Cerebellar cortex (tissue), 1 donor: ENCODE measurements at places on chromosomes 12 and 14.

DNA sequence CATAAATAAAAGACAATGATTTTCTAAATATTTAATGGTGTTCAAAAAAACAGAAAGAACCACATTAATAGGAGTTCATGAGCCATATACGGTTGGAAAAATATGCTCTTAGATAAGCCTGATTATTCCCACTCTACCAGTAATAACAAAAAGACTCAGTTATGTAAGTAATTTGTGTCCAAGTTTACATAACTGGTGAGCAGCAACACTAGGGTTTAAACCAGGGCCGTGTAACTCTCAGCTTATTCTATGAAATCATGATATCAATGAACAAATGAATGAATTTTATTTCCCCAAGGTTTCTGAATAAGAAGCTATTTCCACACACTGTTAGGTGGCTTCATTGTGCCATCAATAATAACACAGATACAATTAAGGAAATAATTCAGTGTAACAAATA lies 98.3 kb downstream of the GARIN6 start:
- DNase-seq = peak; percentile 51

GRCh38 chr12:115088328-115088994 lies 404.5 kb upstream of the TBX3 start:
- no peak for DNase-seq

DNA sequence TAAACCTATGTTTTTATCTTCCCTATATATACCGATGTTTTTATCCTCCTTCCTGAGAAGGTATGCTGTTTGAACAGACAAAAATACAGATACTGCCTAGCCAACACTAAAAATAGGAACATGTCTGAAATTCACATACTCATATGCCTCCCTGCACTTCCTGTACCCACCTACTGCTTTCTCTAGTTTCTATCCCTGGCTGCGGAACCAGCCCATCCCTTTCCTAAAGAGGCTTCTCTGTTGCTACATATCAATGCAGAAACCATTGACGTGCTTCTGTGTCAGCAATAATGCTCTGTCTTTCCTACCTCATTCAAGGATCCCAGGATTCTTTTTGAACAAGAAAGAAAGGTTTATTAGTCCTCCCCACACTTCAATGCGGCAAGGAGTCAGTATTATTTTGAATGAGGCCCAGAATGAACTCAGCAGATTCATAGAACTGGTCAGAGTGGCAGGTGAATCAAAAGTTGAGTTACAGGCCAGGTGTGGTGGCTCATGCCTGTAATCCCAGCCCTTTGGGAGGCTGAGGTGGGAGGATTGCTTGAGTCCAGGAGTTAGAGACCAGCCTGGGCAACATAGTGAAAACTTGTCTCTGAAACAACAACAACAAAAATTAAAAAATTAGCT lies 67.8 kb upstream of the NAP1L1 start:
- DNase-seq = no peak

GRCh38 chr14:98949051-98949450 lies 322.9 kb downstream of the BCL11B start:
- peak; percentile 5 for DNase-seq

DNA sequence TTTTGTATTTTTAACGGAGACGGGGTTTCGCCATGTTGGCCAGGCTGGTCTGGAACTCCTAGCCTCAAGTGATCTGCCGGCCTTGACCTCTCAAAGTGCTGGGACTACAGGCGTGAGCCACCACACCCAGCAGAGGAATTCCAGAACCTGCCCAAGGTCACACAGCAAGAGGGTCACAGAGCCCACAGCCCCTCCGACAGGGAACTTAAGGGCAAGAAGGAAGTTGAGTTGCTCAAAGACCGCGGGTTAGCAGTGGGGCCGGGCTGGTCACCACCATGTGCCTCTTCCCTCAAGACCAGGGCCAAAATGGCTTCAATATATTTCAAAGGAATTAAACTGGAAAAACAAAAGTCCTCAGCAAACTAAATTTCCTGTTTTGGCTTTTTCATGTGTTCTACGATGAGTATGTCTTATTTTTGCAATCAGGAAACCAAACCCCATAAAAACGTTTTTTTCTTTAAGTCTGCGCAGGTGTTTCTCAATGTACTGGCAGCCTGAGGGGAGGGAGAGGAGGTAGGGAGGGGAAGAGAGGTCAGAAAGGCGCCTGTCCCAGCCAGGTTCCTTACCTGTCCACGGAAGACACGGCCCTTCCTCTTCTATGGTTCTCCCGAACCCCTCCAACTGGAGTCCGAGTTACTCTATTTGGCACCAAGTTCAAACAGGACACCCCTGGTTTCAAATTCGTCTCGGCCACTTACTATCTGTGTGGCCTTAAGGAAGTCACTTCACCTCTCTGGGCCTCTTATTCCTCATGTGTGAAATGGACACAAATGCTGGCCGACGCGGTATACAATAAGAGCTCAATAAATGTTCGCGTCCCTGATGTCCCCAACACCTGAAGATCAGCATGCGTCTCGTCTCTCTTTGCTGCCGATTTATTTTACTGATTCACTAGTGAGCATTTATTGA lies 778 bp downstream of the SLC8B1 start:
- no peak for DNase-seq

- DNase-seq = no peak
Measured at GRCh38 chr12:70101064-70101463, 142.2 kb upstream of the CNOT2 start.

DNA sequence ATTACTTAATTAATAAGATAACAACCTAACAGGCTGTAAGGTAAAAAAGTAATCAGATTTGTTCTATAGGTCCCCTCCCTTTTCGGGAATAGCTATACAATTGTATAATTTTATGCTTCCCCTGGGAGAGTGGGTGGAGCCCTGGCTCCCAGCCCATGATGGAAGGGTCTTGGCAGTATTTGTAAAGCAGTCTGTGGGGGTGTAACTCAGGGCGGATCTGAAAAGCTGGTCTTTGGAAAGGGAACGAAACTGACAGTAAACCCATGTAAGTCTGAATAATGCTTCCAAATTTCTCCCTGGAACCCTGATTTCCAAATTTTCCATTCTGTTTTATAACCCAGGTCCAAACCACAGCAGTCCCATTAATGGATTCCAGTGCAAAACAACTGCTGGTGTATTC lies 110.4 kb downstream of the DAD1 start:
- DNase-seq = peak; percentile 56

DNA sequence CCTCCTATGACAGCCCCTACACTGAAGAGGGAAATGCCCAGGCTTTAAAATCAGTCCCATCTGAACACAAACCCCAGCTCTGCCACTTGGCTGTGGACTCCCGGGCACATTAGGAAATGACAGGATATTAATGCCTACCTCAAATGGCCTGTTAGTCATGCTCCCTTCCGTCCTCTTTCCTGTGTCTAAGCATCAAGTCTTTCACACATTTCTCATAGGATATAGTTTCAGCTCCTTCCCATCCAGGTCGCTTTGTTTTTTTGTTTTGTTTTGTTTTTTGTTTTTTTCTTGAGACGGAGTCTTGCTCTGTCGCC lies 16.1 kb downstream of the PLEK2 start:
- DNase-seq = no peak

DNA sequence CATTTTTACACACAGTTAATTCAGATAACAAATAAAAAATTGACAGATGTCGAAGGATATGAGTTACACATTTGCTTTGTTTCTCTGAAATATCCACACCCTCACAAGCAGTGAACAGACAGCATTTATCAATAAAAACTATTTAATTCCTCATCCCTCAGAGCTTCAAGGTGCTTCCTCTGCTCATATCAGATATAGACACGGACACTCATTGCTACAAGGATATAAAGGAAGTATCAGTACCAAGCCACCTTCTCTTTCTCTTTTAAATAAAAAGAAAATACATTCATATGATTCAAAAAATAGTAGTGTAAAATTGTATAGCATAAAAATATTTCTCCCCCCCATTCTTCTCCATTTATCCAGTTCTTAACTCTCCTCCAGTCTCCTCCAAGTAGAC lies 21.9 kb upstream of the MAGOHB start:
- no peak for DNase-seq

GRCh38 chr12:102753802-102754201 lies 163.2 kb downstream of the PAH start:
- DNase-seq = no peak

DNA sequence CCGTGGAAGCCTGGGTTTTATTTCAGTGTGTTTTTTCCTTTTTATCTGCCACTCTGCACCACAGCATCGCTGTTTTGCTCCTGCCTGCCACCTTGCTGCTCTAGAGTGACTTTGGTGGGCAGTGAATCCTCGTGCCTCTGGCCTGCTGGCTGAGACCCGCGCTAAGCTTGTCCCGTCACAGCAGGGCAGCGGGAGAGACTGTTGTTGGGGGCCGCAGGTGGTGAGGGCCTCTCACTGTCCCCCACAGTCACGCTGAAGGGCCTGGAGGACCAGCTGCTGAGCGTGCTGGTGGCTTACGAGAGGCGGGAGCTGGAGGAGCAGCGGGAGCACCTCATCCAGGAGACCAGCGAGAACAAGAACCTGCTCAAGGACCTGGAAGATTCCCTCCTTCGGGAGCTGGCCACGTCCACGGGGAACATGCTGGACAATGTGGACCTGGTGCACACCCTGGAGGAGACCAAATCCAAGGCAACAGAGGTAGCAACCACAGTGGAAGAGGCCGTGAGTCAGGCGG lies 55.2 kb downstream of the CCDC92 start:
- DNase-seq = no peak

DNA sequence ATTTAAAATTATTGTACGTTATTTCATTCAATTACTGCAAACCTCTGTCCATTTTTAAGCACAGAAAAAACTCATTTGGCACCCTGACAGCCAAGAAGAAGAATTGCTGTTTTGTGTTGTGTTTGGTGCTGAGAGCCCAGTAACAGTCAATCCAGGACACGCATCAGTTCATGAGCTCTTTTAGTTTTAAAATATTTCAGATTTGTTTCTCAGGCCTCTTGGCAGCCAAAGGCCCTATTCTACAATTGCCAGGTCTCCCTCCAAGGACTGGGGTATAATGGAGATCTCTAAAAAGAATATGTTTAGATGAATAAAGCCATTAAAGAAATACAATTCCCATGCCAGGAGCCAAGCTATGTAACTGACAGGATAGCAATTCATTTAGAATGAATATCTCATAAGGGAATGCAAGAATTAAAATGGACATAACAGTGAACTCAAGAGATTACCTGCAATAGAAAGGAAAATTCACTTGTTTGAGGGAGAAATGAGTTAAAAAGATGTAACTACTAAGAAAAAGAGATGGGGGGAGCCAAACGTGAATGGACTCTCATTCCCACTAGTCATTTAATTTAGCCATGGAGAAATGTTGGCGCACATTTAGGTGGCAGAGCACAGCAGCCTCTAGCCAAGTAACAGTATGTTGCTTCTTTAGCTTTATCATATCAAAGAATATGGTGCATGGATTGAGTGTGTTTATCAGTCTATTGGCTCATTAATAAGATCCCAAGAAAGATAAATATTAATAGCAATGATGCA lies 140.6 kb upstream of the PELI2 start:
- peak; percentile 12 for DNase-seq

DNA sequence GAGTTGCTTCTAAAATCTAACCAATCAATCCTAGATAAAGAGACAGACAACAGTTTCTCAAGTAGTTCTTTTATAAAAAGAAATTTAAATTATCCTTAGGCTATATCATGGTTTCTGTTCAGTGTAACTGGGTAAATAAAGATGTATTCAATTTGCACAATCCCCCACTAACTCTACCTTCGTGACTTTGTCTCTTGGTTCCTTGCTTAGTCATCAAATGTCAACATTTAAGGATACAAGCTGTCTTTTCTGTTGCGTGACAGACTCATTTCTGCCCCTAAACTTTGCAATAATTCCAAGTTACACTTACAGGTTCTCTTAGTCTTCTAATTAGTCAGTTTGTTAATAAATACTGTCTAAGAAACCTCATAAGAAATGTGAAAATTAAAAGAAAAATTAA lies 50.6 kb downstream of the SCAF11 start:
- DNase-seq = no peak

DNA sequence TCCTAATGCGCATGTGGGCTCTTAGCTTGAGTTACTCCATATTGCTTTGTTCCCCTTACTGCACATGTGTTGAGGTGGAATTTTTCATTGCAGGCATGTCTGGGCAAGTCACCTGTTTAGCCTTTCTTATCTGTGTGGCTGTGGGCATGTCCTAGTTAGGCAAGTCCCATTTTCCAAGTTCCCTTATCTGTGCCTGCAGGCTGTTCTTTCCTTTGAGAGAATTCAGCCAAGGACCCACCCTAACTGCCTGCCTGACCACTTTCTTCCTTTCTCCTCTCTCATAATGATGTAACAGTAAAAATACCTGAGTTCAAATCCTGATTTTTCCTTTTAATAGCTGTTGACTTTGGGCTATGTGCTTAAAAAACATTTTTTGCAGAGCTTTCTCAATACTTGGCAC lies 870.6 kb downstream of the NRXN3 start:
- no peak for DNase-seq

- DNase-seq = no peak
Measured at GRCh38 chr14:105205673-105206208, 24.6 kb upstream of the NUDT14 start.

- peak; percentile 89 for DNase-seq
Measured at GRCh38 chr14:101761032-101761880, at the start of gene PPP2R5C. Gene PPP2R5C, plus strand, starts transcription at chr14:101761709. Its CDS starts 185 bp downstream, at chr14:101761894.

GRCh38 chr12:111389635-111390034 lies 16.1 kb upstream of the SH2B3 start:
- no peak for DNase-seq

DNA sequence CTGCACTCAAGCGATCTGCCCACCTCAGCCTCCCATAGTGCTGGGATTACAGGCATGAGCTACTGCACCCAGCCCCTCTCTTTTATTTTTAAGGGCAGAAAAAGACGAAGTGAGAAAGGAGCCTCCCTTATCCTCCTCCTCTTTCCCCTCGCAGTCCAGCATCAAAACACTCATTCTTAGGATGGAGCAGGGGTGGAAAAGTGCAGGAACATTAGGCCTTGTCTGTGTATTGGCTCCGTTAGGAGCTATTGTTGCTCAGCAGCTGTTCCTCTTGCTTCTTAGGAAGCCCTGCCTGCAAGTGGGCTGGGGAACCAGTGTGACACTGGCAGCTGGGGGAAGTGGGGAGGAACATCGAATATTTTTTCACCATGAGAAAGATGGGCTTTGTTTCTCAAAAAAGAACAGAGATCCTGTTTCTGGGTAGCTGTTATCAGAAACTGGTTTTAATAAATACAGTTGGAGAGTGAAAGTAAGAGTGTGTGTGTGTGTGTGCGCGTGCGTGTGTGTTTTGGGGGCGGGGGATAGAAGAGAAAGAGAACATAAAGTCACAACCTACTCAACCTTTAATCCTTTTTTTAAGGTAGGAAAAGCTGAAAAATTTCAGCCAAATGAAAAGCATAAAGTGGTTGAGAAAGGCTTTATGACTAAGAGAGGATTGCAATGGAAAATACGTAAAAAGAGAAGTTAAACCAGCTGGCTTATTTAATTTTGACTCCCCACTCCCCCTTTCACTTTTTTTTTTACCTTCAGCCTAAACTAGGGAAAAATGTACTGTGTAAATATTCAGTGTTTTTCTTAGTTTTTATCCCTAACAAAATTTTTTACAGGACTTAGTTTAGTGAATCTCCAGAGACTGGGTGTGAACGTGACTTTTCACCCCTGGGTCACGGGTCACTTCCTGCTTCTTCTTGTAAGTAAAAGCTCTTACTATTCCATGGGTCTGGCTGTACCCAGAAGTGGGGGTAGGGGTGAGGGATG lies 197.2 kb upstream of the PLEKHG7 start:
- DNase-seq = peak; percentile 16
